ENCODE measurements at places on chromosomes 11 and 22.

DNA sequence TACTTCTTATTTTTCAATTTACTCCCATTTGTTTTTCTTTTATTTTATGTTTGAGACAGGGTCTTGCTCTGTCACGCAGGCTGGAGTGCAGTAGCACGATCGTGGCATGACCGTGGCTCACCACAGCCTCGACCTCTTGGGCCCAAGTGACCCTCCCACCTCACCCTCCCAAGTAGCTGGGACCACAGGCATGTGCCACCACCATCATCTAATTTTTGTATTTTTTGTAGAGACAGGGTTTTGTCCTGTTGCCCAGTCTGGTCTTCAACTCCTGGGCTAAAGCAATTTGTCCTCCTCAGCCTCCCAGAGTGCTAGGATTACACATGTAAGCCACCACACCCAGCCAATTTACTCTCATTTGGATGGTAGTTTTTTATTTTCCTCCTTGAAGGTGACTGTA, 679.3 kb upstream of the CCDC179 start:
- DNase-seq, result no peak

DNA sequence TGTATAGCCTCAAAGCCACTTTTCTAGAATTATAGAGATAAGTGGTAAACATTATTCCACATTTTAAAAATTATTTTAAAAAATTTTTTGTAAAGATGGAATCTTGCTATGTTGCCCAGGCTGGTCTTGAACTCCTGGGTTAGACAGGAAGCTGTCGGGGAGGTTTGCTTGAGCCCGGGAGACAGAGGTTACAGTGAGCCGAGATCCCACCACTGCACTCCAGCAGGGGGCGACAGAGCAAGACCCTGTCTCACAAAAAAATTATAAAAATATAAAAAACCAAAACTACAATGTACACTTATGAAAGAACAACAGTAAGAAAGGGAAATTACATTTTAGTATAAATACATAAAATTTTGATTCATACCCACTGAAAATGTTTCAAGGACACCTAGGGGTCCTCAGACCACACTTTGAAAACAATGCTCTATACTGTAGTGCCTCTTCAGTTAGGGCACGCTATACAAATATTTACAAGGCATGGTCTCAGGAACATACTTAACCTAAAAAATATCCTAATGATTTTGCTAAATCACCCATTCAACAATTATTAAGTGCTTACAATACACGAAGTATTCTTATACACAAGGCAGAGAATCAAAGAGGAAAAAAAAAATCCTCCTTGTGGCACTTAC, 111.2 kb downstream of the MRTFA start:
- DNase-seq, result peak; percentile 64

DNA sequence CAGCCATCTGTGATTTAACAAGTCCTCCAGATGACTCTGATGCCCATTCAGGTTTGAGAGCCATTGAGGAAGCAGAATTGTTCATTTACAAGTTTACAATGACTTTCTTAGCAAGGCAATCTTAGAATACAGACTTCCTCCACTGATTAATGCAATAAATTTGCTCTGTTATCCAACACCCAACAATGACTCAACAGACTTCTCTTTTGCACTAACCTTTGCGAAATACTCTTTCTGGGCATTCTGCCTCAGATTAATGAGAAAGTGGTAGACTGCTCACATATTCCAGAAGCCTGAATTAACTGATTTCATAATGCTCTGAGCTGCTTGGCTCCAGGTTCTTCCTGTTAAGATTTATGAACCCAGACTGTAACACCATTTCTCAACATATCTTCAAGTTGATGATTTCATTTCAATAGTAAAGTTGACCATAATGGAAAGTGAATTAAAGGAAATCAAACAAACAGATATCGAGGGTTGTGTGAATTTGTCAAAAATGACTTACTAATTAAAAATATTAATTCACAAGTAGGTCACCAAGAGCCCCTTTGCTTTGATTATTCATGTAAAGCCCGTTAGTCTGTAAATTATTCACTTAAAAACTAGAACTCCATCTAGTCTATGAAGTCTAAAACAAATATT, 70.5 kb upstream of the BLID start:
- DNase-seq, result no peak

DNA sequence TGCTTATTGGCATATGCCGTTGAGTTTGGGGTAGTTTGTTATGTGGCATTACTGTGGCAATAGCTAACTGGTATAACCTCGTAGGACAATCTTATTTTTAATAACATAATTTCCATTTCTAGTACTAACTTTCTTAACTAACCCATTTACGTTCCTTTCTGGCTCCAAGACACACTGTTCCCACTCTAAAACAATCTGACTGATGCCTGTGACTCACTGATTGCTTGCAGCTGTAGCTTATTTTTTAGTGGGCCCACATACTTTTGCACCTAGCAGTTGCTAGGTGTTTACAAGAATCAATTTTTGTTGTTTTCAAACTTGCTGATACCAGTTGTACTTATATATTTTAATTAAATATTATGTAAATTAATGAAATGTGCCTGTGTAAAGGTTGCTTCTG, 52.2 kb downstream of the FAT3 start:
- DNase-seq, result no peak

DNA sequence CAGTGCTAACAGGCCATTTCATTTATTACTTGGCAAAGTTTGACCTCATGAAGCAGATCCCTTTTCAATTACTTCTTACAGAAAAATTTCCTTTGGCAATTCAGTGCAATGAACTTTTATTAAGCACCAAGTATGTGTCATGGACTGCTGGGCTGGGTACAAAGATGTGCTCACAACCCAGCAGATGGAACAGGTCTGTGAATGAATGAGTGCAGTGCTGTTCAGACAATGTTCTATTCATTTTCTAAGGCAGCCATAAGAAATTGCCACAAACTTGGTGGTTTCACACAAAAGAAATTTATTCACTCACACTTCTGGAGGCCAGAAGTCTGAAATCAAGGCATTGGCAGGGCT, 428.5 kb downstream of the SOX6 start:
- no peak for DNase-seq

DNA sequence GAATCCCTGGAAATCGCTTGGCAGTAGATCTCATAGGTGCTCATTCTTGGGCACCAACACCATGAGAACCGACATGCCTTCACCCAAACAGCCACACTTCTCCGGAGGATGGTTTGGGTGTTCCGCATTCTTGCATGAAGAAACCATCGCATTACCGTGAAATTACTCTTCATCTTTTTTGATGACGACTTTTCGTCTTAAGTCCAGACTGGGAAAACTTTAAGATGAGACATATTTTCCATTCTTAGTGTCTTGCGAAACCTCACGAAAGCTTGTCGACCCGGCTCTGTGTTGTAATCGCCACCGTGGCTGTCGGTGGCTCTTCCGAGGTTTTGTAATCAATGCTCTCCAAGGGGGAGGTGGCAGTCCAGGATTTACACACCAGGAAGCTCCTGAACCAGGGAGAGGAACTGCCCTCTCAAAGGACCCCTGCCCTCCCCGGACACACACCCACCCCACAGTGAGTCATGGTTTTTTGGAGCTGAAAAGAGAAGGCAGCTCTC, 1.7 kb downstream of the TOM1 start:
- no peak for DNase-seq

- DNase-seq, result no peak
Measured at GRCh38 chr11:119759324-119759723, 30.3 kb upstream of the NECTIN1 start.

GRCh38 chr22:32832174-32832573, 30.7 kb downstream of the TIMP3 start:
- no peak for DNase-seq

- DNase-seq, result no peak
Measured at GRCh38 chr11:76267556-76267955, 61.3 kb upstream of the WNT11 start.

DNA sequence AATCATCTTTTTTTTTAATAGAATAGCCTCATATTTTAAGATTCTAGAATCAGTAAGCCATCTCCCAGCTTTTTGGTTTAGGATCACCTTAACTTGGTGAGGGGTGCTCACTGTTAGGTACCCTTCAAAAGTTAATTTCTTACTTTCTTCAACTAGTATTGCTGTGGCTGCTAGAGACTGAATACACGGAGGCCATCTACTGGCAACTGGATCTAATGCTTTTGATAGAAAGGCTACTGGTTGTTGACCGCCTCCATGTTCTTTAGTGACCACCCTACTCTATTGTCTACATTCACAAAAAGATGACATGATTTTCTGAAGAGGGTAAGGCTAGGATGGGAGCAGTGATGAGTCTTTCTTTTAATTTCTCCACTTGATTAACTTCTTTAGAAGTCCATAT, 16.7 kb upstream of the ALDH3B2 start:
- no peak for DNase-seq

- no peak for DNase-seq
Measured at GRCh38 chr11:68457216-68457897, 3.2 kb upstream of the PPP6R3 start.

DNA sequence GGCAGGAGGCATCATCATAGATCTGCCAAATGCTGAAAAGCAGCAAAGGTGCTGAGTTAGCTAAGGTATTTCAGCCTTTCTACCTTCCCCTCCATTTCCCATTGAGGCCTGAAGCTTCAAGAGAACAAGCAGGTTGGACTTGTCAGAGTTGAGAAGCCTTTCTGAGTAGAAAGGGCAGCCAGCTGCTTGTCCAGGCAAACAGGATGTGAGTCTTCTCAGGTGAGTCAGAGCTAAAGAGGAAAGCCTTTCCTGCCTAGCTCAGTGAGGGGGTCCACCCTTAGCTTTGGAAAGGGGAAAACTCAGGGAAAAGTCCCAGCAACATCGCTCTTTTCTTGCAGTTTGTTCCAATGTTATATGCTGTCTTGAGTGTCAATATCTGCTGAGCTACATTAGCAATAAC, 13.2 kb upstream of the MPZL2 start:
- no peak for DNase-seq

GRCh38 chr11:17471501-17471900, 5.1 kb downstream of the ABCC8 start:
- DNase-seq, result no peak

DNA sequence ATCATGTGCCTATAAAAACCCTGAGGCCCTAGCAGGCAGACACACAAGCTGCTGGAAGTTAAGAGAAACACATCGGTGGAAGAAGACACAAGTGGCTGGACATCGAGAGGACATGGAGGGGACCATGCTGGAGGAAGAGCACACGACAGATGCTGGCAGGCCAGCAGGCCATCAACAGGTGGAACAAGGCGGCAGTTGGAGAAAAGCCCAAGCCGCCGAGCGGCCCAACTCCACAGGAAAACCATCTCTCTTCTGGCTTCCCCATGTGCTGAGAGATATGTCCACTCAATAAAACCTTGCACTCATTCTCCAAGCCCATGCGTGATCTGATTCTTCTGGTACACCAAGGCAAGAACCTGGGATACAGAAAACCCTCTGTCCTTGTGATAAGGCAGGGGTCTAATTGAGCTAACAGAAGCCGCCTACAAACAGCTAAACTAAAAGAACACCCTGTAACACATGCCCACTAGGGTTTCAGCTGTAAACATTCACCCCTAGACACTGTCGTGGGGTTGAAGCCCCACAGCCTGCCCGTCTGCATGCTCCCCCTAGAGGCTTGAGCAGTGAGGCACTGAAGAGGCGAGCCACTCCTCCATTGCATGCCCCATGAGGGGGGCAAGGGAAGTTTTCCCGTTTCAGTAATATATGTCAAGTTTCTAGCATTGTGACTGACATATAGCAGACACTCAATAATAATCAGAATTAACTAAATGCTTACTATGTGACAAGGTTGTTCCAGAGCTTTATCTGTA, 39.0 kb upstream of the MMP20 start:
- peak; percentile 47 for DNase-seq

DNA sequence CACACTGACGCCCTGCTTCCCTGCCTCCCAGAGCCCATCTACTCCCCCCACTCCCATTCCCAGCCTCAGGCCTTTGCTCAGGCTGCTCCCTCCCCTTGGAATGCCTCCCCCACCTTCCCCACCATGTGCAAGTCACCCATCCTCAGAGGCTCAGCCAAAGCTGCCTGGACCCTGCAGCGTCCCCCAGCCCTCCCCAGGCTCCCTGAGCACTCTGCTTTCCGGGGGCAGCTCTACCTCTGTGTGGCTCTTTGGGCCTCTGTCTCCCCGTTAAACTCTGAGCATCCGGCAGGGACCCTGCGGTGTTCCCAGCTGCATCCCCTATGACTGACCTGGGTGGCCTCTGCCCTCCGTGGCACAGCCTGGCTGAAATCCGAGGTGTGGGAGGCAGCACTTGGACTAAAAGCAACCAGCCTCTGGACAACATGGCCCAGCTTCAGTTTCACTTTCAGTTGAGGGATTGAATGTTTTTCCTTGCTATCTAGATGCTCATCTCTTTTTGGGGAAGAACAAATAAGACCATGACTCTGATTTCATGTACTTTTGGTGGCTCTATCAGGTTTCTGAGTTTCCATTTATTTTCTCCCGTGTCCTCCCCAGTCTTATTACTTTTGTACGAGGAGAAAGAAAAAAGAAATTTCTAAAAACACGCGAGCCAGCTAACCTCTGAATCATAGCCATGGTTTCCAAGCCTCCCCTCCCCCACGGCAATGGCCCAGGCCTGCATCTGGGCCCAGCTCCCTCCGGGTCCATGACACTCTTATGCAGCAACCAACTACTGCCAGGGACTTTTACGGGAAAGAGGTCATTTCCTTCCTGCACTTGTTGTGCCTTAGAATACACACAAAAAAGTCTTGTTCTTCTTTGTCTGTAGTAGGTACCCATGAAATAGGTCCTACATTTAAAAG, 3.8 kb downstream of the APOL3 start:
- DNase-seq, result peak; percentile 43

DNA sequence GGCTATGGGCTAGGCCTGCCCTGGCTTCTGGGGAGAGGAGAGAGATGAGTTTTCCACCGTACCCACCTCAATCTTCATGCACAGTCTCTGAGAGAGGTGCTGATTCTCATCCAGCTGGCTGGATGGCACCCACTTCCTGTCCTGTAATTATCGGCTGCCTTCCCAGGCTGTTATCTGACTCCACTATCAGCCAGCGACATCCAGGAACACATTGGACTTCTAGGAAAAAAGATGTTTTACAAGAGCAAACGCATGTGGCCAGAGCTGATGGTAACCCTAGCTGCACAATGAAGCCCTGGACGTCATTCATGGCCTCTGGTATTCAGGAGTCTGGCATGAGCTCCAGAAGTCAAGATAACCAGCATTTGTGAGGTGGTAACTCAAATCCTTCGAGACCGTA, 137.4 kb downstream of the EHF start:
- no peak for DNase-seq
